ENCODE measurements at places on chromosomes 5 and 9. TPM values are rescaled to one million over a fixed set of nuclear protein-coding genes. Genes with fewer than 3 reads are reported as not detected.

- DNase-seq, result no peak
Observed at GRCh38 chr5:139710319-139711066, 62.3 kb downstream of the CXXC5 start.

- no peak for DNase-seq
Observed at GRCh38 chr5:105754056-105754455, 1916.7 kb downstream of the EFNA5 start.

DNA sequence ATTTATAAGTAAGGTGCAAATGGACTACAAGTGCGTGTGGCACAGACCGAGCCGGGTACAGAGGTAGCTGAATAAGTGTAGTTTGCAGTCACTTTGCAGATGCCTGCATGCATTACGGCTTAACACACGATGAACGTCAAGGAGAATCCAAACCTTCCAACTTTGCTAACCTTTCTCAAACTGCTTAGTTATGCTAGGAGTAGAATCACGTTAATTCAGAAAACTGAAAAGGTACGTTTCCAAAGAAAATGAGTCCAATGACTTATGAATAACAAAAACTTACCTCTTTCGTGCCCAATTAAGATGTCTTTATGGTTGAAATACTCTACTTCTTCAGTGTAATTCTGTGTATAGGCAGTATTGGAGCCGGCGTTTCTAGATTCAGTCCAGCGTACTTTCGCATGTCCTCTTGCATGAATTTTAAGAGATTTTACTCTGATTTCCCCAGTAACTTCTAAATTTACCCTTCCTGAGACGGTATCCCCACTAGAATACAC, 539 bp downstream of the ARRDC3 start:
- peak; percentile 36 for DNase-seq

DNA sequence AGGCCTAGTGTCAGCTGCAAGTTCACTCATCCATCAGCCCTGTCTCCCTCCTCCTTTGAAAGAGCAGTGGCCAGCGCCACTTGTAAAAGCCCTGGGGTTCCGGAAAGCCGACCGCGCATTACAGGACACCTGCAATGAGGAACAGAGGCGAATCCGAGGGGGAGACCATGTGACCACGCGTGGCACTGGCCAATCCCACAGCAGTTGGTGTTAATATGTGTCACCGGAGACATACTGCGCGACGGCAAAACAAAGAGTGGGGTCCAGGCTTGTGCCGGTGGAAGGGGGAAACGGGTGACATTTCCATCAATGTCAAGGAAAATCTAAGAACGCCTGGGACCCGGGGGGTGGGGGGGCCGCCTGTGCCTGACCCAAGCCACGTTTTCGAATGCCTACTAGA, 480.8 kb downstream of the SPATA31A7 start:
- no peak for DNase-seq

DNA sequence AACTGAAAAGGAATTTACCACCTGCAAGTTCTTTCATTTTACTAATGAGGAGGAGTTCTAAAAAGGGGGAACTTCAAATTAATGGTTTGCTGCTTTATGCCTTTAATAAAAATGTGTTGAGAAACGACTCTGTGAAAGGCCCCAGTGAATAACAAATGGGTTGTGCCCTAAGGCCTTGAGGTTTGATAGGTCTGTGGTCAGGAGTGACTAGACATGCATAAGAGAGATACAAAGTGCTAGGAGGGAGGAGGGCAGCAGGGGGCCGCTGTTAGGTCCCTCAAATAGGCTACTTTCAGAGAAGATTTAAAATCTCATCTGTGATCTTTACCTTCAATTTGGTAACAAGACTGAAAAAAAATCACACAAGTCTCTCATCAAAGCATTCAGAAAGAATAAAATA, 58.3 kb downstream of the FAM81B start:
- no peak for DNase-seq

DNA sequence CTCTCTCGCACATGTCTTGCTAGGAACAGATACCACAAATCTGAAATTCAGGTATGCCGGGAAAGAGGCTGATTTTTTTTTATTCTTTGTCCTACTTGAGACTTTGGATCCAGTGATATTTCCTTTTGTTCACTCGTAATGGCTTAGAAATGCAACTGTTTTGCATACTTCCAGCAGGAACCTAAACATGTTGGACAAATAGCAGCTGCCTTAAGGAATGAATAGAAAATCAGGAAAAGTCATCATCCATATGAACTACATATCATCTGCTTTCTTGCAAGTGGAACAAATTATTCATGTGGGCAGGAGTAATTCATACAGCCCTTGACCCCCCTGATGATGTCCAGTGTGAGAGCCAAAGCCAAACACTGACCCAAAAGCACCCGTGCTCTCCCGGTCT, 17.4 kb downstream of the TTC39B start:
- DNase-seq, result no peak

Gene FOXD1
- total RNA-seq, result not detected

- no peak for DNase-seq
Observed at GRCh38 chr9:16726029-16726428, 144.4 kb downstream of the BNC2 start.

DNA sequence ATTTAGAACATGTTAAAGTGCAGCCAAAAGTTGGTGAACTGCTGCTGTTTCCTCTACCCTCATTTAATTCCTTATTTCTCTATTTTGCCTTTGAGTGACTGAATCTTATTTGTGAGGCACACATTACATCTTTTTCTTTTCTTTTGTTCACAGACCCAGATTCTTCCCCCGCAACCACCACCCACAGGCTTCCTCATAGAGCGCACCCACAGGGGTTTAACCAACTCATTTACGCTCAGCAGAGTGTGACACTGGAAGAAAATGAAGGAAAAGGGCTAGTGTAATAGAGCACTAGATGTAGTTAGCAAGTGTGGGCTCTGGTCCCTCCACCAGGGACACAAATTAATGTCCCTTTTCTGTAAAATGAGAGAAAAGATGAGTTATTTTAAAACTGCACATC, 200.7 kb downstream of the PARP8 start:
- DNase-seq, result no peak

- DNase-seq, result no peak
Observed at GRCh38 chr5:6565492-6565891, 67.4 kb downstream of the NSUN2 start.

Gene ZNF883
- 0.43 TPM for total RNA-seq

GRCh38 chr5:133868946-133869518, 99.4 kb downstream of the C5orf15 start:
- DNase-seq, result peak; percentile 49

DNA sequence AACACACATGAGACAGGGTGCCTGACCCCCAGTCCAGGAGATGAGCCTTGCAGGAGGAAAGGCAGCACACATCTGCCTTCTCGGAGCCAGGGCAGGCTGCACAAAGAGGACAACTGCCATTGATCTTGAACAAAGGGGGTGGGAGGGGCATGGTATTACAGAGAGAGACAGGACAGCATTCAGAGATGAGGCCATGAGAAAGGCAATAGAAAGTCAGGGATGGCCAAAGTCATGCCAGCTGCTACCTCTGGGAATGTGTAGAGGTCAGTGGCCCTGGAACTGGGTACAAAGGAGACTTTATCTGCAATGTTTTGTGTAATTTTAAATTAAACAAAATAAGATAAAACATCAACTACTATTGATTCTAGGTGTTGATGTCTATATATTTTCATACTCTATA, 43.2 kb downstream of the WDR36 start:
- DNase-seq, result no peak

Gene ZNF879
- total RNA-seq, result 4.3 TPM

DNA sequence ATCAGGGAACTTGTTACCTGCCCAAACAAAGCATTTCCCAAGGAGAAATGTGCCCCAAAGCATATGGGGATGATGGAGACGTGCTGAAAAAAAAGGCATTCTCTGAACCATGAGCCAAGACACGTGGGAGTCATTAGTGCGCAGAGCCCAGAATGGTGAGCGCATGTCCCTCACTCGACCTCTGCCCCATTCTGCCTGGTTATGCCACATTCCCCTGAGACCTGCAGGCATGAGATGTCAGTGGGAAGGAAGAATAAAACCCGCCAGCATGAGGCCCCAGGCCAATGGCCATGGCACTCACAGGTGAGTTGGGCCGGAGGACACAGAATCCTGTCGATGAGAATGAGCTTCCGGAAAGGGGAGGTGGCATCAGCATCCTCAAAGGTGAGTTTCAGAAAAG, 228.9 kb downstream of the CDK5RAP2 start:
- no peak for DNase-seq

DNA sequence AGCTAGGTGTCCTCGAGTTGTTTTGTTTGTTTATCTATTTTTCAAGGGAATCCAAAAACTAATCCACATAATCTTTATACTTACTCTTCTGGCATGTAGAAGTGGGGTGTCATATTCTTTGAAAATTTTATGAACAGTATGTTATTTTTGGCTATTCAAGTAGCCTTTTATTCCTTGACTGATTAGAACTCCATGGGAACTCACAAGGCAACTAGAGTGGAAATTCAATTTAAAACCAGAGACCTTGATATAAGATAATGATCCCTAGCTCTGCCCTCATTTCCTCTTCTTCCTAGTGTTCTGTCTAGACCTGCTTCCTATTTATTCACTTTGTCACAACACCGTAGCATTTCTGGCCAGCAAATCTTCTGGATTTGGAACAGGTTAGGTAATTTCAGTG, 1123.7 kb upstream of the C9orf72 start:
- DNase-seq, result no peak

GRCh38 chr5:130994496-130995253, 170.4 kb downstream of the HINT1 start:
- DNase-seq, result no peak

DNA sequence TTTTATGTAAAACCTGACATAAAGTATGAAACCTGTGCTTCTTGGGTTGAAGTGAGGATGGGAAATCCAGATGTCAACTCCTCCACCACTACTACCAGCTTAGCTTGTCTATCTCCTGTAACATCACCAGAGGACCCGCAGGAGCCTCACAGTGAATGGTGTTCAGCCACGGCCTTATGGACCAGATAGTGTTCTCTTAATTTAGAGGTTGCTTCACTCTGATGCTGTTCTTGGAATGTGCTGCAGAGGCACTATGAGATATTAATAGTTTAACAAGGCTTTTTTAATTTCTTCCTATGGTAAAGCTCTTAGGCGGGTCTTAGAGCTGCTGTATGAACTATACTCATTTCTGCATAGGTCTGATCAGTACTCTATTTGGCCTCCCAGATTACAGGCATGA, 27.9 kb downstream of the NFX1 start:
- DNase-seq, result no peak

GRCh38 chr5:1660001-1660400, 136.2 kb upstream of the LPCAT1 start:
- DNase-seq, result no peak

GRCh38 chr5:150227606-150228273, 37.9 kb downstream of the SLC6A7 start:
- no peak for DNase-seq

- no peak for DNase-seq
Observed at GRCh38 chr5:36462295-36463021, 143.9 kb upstream of the SLC1A3 start.

- DNase-seq, result no peak
Observed at GRCh38 chr9:95726756-95727155, 148.7 kb upstream of the ERCC6L2 start.

Gene CDKN2A
- 1.8 TPM for total RNA-seq

GRCh38 chr9:88972401-88972800, 18.9 kb upstream of the S1PR3 start:
- DNase-seq, result no peak

Gene RELL2
- total RNA-seq, result 2.9 TPM

GRCh38 chr9:114851306-114851705, 45.5 kb upstream of the TNFSF15 start:
- DNase-seq, result no peak

DNA sequence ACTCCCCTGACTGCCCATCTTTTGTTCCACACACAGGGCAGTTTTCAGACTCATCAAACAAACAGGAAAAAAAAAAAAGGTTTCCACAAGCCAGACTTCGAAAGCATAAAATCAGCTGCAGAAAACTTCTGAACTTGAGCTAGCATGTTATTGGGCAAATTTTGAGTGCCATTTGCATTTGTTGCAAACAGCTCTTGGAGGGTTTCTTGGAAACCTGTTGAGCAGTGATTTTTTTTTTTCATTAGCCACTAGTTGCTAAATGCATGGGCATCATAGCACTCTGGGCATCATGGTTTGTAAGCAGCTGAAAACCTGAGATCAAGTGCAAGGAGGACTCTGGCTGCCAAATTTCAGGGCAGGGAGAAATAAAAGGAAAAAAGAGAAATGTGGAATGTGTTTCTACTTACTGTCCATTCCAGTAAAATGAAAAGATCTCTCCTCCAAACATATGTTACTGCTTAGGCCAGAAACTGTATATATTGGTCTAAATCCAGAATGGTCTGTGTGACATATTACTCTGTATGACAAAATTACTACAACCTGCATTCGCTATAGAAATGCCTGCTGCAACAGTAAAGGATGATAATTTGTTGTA, 85.2 kb upstream of the SMIM23 start:
- DNase-seq, result no peak

GRCh38 chr5:149679876-149680809, 50.0 kb upstream of the PPARGC1B start:
- no peak for DNase-seq

Gene TAF11L10
- total RNA-seq, result not detected

DNA sequence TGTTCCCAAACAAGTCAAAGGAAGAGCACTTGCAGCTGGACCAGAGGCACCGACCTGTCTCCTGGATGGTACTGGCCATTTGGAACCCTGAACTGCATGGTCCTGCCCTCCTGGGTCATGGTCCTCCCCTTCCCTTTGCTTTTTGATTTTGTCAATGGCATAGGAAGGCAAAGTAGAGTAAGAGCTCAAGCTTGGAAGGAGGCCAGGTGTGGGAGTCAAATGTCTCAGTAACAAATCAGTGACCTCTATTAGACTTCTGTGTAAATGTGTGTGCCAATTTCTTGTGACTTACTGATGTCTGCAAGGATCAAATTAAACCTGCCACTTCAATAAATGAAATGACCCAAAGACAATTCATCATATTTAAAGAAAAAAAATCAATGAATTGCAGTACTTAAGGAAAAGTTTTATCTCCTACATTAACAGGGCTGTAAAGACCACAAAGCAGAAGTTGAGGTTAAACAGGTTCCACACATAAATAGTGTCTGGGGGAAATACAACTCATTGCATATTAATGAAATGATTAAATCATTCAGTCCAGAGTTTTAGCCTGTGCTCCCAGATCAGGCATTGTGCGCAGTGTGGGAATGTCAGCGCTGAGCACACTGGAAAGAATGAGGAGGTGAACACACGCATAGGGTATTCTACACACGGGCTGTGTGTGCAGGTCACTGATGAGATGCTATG, 32.7 kb downstream of the OSMR start:
- DNase-seq, result no peak

DNA sequence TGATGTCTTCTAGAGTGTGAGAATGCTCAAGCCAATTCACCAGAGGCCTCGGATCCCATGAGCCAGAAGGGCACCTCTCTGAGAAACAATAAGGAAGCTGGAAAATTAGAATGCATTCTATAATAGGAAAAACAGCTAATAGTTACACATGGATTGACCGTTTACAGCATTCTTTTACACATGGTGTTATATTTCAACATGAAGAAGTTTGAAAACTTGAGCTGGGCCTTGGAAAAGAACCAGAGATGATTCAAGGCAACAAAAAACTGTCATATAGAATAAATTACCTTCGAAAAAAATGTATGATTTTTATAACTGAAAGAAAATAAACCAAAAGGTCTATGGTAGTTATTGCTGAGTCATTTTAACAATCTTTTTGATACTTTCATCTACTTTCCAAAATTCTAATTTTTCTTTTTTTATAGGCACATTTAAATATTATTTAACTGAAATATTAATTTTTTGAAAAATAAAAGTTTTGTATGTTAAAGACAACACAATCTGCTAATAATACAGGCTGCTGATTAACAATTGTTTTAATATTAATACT, 6.2 kb downstream of the SH3TC2 start:
- DNase-seq, result no peak

GRCh38 chr5:43563321-43563720, 6.4 kb upstream of the PAIP1 start:
- DNase-seq, result no peak
